Prostate gland (tissue), 2 donors: ENCODE measurements at places on chromosomes 6 and 20.
A peak's percentile ranks its signal among the peaks of the same experiment; 100 is the strongest.

- no peak for DNase-seq
These were observed 128.5 kb downstream of the TPBG start for GRCh38 chr6:82492134-82492533.

DNA sequence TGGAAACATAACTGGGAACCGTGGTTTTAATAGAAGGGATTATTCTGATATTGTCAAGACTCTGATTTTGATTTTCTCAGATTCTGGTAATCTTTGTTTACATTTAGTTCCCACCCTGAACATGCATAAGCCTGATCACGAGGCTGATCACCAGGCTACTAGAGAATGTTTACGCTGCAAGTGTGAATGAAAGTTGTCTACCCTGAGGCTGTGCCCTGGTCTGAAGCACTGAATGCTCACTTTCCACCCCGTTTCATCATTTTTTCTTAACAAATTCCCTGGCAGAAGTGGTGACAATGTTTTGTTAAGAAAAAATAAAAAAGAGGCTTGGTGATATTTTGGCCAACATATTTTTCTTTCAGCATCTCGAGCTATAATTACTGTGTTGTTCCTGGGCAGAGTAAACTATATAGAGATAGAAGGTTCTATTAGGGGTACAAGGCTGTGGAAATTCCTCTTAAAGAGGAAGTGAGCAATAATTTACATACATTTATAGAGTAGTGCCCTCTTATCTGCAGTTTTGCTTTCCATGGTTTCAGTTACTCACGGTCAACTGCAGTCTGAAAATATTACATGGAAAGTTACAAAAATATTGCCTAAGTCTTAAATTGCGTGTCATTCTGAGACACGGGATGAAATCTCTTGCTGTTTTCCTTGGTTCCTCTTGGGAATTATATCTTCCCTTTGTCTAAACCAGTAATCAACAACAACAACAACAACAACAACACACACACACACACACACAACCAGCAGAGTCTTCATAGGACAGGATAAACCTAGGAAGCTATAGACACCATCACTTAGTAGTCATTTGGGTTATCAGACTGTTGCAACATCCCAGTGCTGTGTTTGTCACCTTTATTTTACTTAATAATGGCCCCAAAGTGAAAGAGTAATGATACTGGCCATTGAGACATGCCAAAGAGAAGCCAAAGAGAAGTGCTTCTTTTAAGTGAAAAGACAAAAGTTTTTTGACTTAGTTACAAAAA is 566.6 kb upstream of the CITED2 start:
- no peak for DNase-seq

GRCh38 chr6:15449011-15449410 is 203.1 kb downstream of the JARID2 start:
- DNase-seq = no peak

DNA sequence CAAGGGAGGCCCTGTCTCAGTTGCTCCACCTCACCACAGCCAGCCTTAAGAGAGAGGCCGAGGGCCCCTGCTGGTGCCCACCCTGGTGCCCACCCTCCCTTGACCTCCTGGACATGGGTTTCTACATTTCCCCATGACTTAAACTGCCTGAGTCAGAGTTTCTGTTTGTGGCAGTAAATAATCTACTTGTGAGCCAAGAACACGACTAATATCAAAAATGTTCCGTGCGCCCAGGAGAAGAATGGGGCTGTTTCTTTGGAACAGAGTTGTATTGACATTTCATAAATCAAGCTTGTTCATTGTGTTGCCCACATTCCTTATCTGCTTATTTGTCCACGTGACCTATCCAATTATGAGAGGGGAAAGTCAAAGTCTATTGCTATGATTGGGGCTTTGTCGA is 143.5 kb downstream of the ANKRD60 start:
- DNase-seq = peak; percentile 54

DNA sequence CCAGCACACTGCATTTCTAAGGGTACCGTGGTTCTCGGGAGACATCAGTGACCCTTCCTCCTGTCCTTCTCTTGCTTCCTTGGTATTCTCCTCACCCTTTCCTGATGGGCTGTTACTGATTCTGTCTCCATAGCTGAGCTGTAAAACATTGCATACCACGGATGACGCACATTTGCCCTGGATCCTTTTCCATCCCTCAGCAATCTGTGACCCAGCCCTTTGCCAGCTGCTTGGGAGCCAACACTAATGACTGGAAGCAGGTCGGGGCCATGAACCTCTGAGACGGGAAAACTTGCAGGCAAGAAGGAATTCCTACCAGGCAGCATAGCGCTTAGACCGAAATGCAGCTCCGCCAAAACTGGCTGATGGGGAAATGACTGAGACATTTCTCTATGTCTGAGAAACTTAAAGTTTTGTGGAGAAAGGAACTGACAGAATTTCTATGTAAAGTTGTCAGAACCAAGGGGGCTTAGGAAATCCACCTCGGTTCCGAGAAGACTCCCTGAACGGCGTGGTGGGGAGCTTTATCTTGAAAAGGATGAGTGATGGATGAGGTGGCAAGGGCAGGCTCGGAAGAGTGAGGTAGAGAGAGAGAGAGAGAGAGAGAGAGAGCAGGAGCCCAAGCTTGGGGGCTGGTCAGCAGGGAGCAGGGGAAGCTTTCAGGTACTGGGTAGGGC is 19.2 kb downstream of the TUBB2B start:
- DNase-seq = no peak

GRCh38 chr6:38234934-38235682 is 404.6 kb downstream of the BTBD9 start:
- DNase-seq = no peak

GRCh38 chr6:21053612-21054011 is 519.4 kb downstream of the CDKAL1 start:
- DNase-seq = no peak

DNA sequence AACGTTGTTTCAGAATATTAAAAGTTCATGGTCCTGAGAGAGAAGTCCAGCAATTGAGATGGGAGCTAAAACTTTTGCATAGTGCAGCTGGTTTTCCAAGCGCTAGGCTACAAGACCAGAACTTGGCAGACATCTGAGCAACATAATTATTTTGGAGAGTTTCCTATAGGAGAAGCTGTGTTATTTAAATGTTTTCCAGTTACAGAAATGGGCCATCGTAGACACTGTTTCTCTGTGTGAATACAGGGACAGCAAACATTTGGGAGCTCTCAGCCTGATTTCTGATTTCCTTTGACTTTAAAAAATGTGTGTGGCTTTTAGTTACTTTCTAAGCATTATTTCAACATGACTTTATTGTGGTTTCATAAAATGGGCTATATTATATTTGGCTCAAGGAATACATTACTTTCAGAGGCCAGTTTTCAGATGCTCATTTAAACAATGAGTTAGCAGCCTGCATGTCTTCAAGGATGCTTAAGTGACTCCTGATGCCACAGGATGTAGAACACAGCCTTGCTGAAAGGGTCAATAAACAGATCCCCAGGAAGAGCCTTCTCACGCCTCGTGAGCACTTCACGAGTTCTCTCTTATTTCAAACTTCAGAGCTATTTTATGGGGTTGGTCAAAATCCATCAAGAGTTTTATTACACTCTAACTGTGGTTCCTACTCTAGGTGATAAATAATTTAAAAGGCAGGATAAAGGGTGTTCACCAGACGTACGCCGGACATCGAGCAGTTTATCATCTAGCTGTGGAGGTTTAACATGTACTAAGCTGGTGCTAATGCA is 193.8 kb downstream of the SMOC2 start:
- no peak for DNase-seq

DNA sequence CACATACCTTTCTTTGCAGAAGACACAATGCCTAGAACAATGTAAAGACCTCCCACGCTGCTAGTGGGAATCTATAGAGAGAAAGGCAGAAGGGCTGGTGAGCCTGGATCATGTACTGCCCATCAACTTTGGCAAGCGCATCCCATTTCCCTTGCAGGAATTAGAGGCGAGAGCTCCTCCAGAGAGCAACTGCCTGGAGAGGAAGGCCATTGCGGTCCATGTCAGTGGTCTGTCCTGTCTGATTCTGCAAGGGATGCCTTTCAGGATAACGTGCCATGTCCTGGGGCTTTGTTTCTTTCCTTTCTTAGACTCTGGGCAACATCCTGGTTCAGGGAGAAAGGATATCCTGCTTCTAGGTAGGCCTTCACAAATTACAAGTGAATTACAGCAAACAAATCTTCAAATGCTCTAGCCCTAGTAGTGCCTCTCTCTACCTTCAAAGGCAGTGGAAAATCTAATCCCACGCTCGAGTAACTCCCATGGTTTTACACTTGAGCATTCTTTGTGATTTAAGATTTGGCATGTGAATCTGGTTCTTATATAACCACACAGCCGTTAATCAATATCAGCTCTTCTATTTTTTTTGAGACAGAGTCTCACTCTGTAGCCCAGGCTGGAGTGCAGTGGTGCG is 38.5 kb downstream of the GCNT2 start:
- DNase-seq = no peak

DNA sequence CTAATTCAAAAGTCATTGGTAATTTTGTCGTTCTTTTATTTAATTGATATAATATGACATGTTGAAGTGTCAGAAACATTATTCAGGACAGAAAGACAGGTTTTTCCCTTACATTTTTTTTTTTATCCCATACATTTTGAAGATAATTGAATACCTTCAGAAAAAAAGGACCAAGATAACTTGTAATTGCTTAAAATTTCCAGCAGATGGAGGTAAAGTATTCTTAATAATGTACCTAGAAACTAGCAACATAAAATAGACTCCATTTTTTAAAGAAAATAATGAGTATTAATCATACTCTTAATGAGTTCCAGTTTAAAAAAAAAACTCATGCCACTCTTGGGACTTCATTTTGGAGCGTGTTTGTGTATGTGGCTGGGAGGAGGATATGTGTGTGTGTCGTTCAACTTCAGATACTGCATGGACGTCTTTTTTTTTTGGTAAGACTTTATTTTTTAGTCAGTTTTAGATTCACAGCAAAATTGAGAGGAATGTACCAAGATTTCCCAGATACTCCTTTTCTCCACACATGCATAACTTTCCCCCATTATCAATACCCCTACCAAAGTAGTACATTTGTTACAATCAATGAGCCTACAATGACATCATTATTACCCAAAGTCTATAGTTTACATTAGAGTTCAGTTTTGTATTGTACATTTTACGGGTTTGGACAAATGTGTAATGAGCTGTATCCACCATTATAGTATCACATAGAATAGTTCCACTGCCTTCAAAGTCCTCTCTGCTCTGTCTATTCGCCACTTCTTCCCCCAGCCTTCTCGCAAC is 79.4 kb downstream of the ROS1 start:
- DNase-seq = no peak

DNA sequence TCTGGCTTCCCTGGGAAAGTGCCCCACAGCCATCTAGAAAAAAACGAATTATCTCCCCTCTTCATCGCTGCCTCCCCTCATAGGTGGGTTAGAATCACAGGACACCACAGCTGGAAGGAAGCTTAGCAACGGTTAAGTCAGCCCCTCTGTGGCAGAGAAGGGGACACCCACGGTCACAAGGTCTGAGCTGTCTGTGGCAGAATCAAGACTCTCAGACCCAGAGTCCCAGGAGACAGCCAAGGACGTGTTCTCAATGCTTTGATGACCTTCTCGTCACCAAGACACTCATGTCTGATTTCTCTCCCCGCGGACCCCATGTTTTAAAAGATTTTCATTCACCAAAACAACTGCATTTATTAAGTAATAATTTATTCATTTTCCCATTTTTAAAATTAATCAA is 221.5 kb downstream of the NRN1 start:
- DNase-seq = no peak

- no peak for DNase-seq
These were observed 5.6 kb upstream of the HTR1B start for GRCh38 chr6:77468939-77469338.

GRCh38 chr6:5670811-5671561 is 335.7 kb downstream of the NRN1 start:
- DNase-seq = no peak

GRCh38 chr6:148086843-148087242 is 255.8 kb upstream of the SASH1 start:
- DNase-seq = no peak

DNA sequence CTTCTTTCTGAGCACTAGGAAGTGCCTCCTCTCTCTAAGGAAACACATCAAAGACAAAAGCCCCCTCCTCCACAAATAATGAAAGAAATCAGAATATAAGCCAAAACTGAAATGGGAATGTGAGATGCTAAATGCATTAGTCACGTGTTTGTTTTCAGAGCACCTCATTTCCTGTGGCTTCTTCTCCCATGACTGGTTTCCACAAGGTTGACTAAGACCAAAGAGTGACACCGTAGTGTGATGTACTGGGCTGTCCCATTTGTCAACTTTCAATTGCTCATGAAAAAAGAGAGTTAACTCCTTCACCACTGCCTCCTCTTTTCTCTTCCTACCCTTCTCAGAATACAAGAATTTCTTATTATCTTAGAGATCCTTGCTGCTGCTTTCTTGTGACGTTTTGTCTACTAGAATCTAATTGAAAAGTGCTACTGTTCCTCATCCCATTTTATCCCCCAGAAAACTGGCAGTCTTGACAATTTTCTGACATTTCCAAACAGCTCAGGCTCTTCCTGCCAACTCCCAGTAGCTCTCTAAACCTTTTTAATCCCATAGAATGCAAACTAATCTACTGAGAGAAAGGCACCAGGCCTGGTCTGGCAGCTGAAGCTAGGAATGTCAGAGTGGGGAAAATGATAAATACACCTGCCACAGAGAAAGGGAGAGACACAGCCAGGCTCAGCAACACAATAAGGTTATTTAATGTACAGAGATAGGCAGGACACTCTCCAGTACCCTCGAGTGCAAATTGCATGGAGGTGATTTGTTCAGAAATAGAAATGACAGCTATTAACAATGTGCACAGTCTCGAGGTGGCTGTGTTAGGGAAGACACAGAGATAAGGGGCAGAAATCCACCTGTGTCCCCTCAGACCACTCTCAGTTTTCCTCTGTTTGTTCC is 671.7 kb upstream of the NRSN1 start:
- DNase-seq = no peak

GRCh38 chr6:144144996-144145395 is 5.3 kb upstream of the STX11 start:
- no peak for DNase-seq

GRCh38 chr20:41748051-41748450 is 129.9 kb upstream of the CHD6 start:
- DNase-seq = no peak

DNA sequence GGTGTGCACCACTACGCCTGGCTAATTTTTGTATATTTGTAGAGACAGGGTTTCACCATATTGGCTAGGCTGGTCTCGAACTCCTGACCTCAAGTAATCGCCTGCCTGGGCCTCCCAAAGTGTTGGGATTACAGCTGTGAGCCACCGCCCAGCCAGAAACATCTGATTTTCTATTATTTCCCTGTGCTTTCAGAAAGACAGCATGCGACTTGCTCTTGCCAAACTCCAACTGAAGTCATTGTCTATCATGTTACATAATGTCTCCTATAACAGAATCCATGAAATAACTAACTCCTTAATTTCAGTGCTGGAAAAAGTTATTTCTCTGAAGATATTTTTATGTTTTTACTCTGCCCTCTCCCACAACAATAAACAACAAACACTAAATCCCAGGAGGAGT is 8.5 kb downstream of the RMND1 start:
- DNase-seq = no peak

GRCh38 chr20:23058240-23058639 is 8.8 kb upstream of the THBD start:
- no peak for DNase-seq

DNA sequence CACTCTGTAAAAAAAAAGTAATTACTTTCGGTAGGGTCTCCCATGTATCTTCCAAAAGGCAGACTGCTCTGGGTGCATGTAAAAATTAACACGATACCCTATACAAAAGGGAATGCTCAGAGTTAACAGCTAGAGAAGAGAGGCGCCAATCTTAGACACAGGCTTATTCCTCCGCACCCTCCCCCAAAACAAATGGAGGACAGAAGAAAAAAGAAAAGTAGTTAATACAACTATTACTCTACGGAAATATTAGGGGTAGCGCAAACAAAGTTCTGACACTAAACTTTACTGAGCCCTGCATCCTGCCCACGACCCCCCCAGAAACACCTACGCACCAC is 331 bp upstream of the UFL1 start:
- no peak for DNase-seq
